ENCODE measurements at places on chromosomes 2 and 18.

GRCh38 chr2:165691615-165692014 lies 102.4 kb downstream of the GALNT3 start:
- no peak for DNase-seq

DNA sequence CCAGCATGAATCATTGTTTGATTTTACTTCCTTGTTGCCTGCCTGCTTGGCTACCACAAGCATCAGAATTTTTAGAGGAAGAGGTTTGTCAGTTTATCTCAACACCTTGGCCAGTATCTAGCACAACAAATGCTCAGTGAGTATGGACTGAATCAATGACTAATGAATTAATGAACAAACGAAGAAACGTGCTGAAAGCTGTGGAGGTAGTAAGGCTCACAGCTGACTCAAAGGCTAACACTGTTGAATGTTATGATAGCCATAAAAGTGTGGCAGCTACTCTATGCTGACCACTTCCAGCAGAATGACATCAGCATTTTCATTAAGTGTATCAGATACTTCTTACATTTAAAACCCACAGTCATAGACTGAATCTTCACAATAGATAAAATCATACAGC lies 543.4 kb downstream of the IRS1 start:
- DNase-seq: no peak

DNA sequence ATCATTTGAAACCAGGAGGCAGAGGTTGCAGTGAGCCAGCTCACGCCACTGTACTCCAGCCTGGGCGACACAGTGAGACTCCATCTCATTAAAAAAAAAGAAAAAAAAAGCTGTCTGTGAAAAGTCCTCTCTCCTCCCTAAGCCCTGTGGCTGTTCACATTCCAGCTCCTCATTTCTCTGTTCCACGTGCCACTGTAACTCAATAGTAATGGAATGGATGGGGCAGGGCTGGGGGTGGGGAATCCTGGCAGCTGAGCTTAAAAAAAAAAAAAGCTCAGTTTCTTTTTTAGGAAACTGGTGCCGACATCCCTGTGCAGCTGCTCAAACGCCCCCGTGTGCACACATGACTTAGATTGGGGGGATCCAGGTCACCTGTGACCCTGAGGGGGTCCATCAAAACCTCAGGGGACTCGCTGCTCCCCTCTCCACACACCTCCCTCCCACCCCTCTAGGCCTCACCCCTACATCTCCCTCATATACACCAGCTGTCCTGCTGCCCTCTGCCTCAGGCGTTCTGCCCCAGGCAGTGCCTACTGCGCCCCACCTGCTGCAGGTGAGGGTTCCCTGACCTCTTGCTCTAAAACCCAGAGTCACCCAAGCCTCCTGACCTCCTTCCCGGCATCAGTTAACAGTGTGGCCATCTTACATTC lies 255.4 kb downstream of the AGAP1 start:
- peak; percentile 33 for DNase-seq

- DNase-seq: no peak
Measured at GRCh38 chr2:120977582-120978358, 242.1 kb downstream of the GLI2 start.

GRCh38 chr2:196294516-196294909 lies 123.1 kb upstream of the STK17B start:
- no peak for DNase-seq

DNA sequence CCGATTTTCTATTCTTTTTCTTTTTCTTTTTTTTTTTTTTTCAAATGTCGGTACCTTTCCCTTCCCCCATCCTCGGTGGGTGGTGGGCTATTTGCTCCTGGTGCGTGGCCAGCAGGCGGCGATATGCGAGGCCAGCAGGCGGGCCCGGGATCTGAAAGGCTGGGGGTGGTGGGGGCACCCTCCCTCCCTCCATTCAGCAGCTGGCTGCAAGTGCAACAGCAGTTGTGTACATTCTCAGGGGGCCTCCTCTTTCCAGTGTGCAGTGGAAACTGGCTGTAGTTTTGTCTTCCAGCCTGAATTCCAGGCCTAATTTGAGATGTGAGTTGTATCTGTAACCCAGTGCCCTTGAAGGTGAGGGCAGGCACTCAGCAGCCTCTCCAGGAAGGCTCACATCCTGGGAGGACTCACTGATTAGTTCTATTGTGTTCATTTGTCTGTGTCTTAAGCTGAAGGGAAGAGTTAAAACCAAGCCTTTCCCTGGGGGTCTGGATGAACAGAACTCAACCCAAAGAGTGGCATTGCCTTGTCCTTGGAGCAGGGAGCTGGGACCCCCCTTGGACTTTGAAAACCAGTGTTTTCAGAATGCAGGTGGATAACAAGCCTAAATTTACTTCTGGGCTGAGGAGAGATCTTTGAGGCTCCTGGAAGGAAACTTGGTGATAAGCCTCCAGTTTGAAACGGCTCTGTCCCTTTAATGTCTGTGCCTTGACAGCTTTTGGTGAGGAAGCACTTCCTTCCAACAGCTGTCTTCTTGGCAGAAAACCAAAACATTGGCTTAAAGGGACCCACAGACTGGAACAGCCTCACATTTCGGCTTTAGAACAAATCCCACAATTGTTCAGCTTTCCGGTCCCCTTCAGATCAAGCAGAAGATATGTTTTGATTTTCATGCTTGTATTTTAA lies 3.3 kb downstream of the MYCN start:
- no peak for DNase-seq

GRCh38 chr2:11680901-11681721 lies 11.1 kb upstream of the NTSR2 start:
- no peak for DNase-seq

DNA sequence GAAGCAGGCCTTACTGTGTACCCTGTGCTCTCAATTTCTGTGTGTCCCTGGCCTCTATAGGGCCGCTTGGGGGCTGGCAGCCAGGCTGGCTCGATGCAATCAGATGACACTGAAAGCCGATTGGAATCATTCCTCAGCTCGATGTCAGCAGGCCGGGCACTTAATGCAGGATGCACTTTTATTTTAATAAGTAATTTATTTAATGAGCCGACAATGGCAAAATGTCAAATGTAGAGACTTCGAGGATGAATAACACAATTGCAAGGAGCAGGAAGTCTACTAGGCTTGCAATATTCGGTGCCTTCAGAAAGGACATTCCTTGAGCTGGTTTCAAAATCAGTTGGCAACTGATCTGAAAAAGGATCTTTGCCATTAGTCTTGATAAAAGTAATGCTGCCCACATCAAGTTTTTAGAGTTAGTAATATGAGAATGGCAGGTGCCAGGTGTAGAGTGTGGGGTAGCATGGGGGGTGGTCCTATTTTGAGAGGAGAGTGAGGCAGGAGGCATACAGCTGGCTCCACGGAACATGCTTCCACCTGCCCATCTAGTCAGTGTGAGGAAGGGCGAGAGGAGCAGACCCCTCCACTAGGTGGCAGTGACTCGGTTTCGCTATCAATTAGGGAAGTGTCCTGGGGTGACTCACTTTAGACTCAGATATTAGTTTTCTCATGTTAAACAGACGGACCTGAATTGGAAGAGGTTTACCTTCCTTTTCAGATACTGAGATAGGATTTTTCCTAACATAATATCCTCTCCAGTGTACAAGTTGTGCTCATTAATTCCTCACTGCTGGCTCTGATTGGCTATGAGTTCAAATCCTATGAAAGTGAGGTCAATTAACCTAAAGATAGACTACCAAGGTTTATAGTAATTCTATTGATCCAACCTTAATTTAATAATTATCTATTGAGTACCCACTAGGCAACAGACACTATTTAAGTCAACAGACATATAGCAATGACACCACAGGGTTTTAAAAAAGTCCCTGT lies 80.9 kb downstream of the NABP1 start:
- DNase-seq: no peak

GRCh38 chr2:175955136-175955535 lies 46.9 kb downstream of the LNPK start:
- DNase-seq: no peak

DNA sequence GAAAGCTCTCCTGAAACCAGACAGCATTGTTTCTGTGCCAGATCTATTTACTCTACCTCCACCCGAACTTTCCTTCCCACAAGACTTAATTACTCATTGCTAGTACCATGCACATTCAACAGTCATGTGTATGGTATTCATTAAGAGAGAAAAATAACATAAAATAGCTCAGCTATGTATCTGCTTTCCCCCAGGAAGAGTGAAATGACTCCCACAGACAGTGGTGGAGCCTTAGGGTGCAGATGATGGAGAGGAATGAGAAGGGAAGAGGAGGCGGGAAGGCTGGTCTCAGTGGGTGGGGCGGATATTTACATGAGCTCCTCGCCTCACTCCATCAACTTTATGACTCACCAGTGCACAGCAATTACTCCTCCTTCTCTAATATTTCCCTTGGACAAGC lies 724.5 kb downstream of the EPHA4 start:
- peak; percentile 88 for DNase-seq

GRCh38 chr2:230160112-230160660 lies 59.6 kb downstream of the SP110 start:
- no peak for DNase-seq

- peak; percentile 74 for DNase-seq
Measured at GRCh38 chr2:236078297-236079255, 89.6 kb downstream of the GBX2 start.

GRCh38 chr18:65257149-65257548 lies 493.7 kb upstream of the CDH7 start:
- no peak for DNase-seq

GRCh38 chr2:99867770-99868169 lies 274.6 kb downstream of the AFF3 start:
- DNase-seq: no peak

DNA sequence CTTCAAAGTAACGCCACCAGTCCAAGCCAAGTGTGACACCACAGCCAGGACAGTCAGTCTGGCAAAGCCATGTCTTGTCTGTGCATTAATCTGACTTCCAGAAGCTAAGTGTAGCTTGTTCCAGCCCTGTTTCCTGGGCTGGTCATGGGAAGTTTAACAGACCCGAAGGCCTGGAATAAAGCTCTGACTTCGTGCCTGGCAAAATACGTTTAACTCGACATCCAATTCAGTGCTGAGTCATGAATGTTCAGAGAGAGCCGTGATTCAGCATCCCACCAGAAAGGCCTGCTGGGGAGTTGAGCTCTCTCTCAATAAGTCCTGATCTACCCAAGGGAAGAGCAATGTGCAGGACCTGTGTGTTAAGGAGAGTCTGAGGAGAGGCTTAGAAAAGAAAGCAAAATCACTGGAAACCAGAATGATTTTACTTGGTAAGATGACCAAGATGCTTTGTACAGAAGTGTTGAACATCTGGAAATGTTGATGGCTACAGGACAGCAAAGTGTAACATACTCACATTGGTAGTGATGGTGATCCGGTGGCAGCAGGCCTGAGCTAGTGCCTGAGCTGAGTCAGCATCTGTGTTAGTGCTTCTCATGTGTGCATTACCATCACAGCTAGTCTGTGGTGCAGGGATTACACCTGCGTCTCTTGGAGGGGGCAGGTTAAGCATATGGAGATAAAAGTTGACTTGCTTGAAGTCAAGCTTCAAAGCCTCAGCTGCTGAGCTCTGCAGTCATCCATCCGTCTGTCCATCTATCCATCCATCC lies 743.7 kb upstream of the HS6ST1 start:
- no peak for DNase-seq

DNA sequence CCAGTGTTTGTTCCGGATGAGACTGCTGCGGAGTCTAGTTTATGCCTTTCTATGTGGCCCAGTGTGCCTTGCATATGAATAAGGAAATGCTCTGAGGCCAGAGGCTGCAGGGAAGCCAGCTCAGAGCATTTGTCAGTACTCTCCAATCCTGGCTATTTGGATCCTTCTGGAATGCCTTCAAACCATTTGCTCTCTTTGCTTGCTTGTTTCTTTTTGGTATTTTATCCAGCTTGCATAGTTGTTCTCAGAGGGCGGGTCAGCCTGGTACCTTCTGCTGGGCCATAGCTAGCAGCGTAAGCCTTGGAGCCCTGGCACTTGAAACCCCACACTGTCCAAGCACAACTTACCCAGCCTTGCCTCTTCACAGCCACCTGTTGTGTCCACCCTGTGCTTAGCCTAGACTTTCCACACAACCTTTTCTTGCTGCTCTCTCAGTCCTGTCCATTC lies 20.5 kb downstream of the CENPO start:
- no peak for DNase-seq

GRCh38 chr18:76874642-76875389 lies 52.5 kb downstream of the ZNF236 start:
- no peak for DNase-seq

DNA sequence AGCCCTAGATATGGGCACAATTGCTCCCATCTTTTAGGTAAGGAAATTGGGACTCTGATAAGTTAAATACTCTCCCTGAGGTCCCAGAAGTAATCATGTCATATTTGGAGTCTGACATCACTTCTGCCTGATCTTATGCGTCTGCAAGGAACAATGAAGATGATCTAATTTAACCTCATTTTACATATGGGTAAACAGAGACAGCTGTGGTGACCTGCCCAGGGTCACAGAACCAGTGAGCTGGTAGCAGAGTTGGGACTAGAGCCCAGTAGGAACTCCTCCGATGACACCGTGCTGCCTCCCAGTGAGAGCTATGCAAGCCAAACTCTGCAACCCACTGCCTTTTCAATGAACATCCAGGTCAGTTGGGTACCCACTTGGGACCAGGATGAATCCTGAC lies 17.8 kb downstream of the CTAGE1 start:
- DNase-seq: no peak

- DNase-seq: peak; percentile 93
Measured at GRCh38 chr2:69789175-69789721, 40.2 kb upstream of the GMCL1 start.

GRCh38 chr2:2507417-2507997 lies 176.4 kb upstream of the MYT1L start:
- no peak for DNase-seq

DNA sequence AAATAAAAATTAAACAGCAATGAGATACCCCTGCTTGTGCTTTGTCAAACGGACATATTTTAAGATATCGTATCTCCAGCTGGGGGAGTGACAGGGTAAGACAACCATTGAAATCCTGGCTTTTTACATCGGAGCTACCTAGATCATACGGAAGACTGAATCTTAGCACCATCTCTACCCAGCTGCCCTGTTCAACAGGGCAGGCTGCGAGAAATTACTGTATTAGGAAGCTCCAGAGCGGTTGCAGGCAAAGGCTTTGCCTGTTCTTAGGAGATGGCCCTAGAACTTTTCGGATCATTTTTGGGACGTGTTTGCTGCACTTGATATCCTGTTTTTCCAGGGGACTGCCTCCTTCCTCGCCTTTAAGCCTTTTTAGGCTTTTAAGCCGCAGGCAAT lies 2.0 kb upstream of the PRKCE start:
- no peak for DNase-seq

- no peak for DNase-seq
Measured at GRCh38 chr2:235689427-235689853, 195.6 kb downstream of the AGAP1 start.

GRCh38 chr2:209663139-209663538 lies 108.5 kb upstream of the UNC80 start:
- DNase-seq: no peak

All from retinal pigment epithelial cell (primary cell).